PC-9 (cell line): ENCODE measurements at places on chromosomes 12 and 14. TPM values are rescaled to one million over a fixed set of nuclear protein-coding genes. Genes with fewer than 3 reads are reported as not detected.

The HIF1A gene
- total RNA-seq: 146 and 154 TPM in 2 replicates

The CLMN gene
- 15.8 and 18.3 TPM in 2 replicates for total RNA-seq

The SIX6 gene
- not detected in 2 replicates for total RNA-seq

The GPRC5A gene
- total RNA-seq: 468 and 642 TPM in 2 replicates

The TAS2R46 gene
- total RNA-seq: 1.2 and 1.5 TPM in 2 replicates

The SPX gene
- total RNA-seq: 0.39 TPM in 1 of 2 replicates, not detected in the other

The PMEL gene
- total RNA-seq: 8.7 and 12.6 TPM in 2 replicates

The TMEM63C gene
- total RNA-seq: 2.1 and 2.2 TPM in 2 replicates

The KSR2 gene
- total RNA-seq: 1.0 and 2.0 TPM in 2 replicates

The C12orf54 gene
- not detected in 2 replicates for total RNA-seq

The GUCY2C gene
- total RNA-seq: not detected in 2 replicates

DNA sequence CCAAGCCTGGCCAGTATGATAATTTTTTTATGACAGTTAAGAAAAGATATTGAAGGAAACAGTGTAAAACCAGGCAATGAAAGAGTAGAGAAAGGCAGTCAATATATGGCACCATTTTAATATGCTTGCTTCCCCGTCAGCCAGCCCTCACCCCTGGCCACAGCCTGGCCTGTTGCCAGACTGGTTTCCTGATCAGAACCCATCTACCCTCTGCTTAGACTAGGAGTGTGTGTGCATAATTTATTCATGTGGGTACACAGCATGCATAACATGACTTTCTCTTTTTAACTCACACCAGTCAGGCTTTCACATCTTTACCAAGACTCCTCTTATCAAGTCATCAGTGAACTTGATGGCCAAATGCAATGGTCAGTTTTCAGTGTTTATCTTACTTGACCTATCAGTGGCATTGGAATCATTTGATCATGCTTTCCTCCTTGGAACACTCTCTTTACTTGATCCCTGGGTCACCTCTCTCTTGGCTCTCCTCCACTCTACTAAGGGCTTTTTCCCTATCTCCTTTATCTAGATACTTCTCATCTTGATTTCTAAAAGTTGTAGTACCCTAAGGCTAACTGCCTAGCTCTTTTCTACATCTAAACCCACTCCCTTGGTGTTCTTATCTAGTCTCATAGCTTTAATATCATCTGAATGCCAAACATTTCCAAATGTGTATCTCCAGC, 10.0 kb upstream of the GPR19 start:
- DNase-seq: no peak
- no peaks in the 10 kb centered on the region for H3K27me3 ChIP-seq
- H3K4me3 ChIP-seq: no peak overlapping the region
- no peak overlapping the region for H3K27ac ChIP-seq

GRCh38 chr14:35985474-35986218, 159.5 kb downstream of the BRMS1L start:
- H3K36me3 ChIP-seq: no peaks in the 10 kb centered on the region
- H3K27me3 ChIP-seq: no peaks in the 10 kb centered on the region
- H3K4me1 ChIP-seq: no peaks in the 10 kb centered on the region
- no peak overlapping the region for H3K4me3 ChIP-seq
- no peak for DNase-seq

GRCh38 chr14:37559386-37559785, 35.7 kb downstream of the FOXA1 start:
- no peak overlapping the region for H3K27ac ChIP-seq
- H3K4me1 ChIP-seq: no peaks in the 10 kb centered on the region
- no peak for DNase-seq
- H3K27me3 ChIP-seq: no peaks in the 10 kb centered on the region
- no peak overlapping the region for H3K4me3 ChIP-seq

DNA sequence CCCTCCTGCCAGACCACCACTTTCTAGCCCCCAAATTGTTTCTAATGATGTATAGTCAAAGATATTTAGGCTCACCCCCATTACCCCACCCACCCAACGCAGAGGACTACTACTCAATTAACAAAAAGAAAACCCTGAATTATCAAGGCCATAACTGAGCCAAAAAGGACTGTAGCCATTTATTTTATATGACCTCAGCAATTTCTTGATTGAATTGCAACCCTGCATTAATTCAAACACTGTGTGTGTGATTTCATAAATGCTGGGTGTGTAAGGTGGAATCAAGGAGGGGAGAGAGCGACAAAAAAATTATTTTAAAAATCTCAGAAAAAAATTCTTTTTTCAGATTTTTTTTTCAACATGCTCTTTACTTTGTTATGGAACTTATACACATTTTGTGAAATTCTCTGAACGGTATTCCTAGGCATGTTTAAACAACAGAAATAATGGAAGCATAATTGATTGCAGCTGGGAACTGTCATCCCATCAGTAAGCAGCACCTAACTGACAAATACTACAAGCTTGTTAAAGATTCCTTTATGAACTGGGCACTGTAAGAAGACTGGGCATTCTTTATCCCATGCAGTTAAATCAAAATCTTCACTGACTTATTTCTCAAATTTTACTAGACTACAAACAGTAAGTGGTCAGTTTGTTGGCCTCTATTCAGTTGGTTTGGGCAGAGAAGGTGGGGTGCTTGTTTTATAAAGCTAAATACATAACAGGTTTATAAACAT, 179.1 kb downstream of the SOX5 start:
- no peaks in the 10 kb centered on the region for H3K36me3 ChIP-seq
- no peak overlapping the region for H3K4me3 ChIP-seq
- H3K27me3 ChIP-seq: no peaks in the 10 kb centered on the region

DNA sequence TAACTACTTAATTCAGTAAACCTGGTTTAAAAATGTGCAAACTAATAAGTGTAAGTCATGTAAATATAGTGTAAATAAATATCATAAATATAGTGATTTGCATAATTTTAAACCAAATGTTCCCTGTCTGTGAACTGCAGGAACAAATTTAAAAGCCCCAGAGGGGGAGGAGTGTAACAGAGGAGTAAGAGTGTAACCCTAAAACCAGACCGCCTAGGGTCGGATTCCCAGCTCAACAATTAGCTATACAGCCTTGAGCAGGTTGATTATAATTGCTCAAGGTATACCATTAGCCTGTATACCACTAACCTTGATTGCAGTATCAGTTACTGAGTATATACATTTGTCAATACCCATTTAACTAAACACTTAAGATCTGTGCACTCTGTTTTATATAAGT, 218.4 kb downstream of the ADAMTS20 start:
- no peak overlapping the region for H3K4me3 ChIP-seq
- no peaks in the 10 kb centered on the region for H3K4me1 ChIP-seq
- H3K27ac ChIP-seq: no peak overlapping the region
- no peaks in the 10 kb centered on the region for H3K36me3 ChIP-seq

DNA sequence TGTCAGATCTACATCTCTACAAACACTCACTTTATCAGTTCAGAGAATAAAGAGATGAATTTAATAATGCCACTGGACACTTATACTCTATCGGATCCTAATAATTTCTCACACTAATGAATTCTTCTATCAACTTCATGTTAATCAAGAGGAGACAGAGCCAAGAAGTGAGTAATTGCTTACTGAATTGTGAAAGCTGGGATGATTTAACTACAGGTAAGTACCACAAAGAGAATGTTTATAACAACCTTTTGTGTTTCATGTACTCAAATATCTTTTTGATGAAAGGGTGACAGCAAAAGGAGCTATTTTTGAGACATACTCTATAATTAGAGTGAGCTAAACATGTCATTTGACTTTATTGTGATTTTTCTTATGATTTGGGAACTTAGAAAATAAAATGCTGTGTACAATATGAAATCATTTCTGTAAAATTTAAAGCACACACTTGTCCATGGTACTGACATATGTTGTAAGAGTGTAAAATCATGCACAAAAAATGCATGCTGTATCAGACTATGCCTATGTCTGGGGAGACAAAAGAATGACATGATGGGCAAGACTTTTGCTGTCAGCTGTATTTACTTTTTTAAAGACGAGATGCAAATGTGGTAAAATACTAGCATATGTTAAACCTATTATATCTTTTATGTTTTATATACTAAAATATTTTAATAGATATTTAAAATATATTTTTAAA, 361.2 kb downstream of the CCER1 start:
- H3K4me3 ChIP-seq: no peak overlapping the region
- H3K27me3 ChIP-seq: no peaks in the 10 kb centered on the region
- no peaks in the 10 kb centered on the region for H3K4me1 ChIP-seq
- no peak overlapping the region for H3K27ac ChIP-seq
- no peak for DNase-seq

- H3K27me3 ChIP-seq: peaks cover 72% of the 10 kb centered on the region
- no peaks in the 10 kb centered on the region for H3K4me1 ChIP-seq
- no peak overlapping the region for H3K27ac ChIP-seq
- H3K4me3 ChIP-seq: no peak overlapping the region
These were observed 180.2 kb downstream of the CACNA1C start for GRCh38 chr12:2233034-2233433.

DNA sequence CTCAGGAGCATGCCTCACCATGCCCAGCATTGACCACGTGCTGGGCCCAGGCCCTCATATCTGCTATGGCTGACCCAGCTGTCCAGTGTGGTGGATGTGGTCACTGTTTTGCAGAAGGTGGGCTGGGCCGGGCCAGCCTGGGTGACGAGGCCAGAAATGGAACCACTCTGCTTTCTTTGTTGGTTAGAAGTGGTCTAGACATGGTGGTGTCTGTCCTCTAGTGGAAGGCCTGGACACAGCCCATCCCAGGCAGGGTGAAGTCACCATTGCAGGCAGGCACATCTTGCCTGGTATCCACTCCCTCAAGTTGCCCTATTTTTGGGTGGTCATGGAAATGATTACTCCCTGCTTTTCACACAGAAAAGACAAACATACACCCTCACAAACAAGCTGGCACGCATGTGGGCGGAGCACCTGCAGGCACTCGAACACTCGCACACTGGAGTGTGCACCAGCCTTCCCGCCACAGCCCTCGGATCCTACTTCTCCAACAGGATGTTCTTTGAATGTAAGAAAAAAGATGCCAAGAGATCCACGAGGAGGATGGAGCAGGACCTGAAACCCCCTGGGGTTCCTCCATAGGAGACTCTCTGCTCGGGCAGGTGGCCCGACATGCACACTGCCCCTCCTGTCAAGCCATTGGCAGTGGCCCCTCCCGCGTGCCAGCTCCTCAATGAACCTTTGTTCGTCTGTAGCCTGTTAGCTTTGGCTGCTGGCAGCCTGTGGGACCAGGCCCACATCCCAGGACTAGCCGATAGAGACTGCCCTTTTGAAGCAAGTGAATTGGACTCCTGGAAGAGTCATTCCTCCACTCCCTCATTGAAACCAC, 38.4 kb downstream of the MLXIP start:
- no peak overlapping the region for H3K4me3 ChIP-seq
- no peaks in the 10 kb centered on the region for H3K36me3 ChIP-seq
- DNase-seq: no peak
- no peak overlapping the region for H3K27ac ChIP-seq

GRCh38 chr14:67276131-67276530, 34.9 kb downstream of the PALS1 start:
- no peak for DNase-seq
- H3K27me3 ChIP-seq: no peaks in the 10 kb centered on the region
- no peaks in the 10 kb centered on the region for H3K4me1 ChIP-seq
- H3K27ac ChIP-seq: no peak overlapping the region
- H3K4me3 ChIP-seq: no peak overlapping the region

GRCh38 chr12:79769189-79769859, 78.6 kb upstream of the PAWR start:
- no peak overlapping the region for H3K4me3 ChIP-seq
- H3K4me1 ChIP-seq: no peaks in the 10 kb centered on the region
- H3K27ac ChIP-seq: no peak overlapping the region
- DNase-seq: no peak
- H3K36me3 ChIP-seq: no peaks in the 10 kb centered on the region

DNA sequence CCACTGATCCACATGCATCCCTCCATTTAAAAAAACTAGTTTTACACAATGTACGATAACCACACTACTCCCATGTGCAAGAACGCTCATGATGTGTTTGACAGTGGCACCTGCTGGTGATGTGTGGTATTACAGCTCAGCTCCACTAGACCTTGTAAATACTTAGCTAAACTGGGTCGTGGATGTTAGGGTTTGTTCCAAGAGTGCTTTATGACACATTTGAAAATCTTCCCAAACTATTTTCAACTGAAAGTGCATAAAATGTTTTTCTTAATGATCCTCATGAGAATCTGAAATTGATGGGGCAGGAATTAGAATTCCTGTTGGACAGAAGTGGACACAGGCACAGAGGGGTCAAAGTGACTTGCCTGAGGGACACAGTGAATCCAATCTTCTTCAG, 99.2 kb downstream of the SCARB1 start:
- no peak overlapping the region for H3K27ac ChIP-seq
- 0 out of 2 replicates have a peak, but pooled peaks cover 3% of the 10 kb centered on the region for H3K36me3 ChIP-seq
- peaks cover 7% of the 10 kb centered on the region for H3K4me1 ChIP-seq
- no peaks in the 10 kb centered on the region for H3K27me3 ChIP-seq
- H3K4me3 ChIP-seq: no peak overlapping the region

GRCh38 chr12:130461447-130461815, 123.7 kb downstream of the PIWIL1 start:
- H3K27me3 ChIP-seq: peaks cover 71% of the 10 kb centered on the region
- no peak for DNase-seq
- H3K4me3 ChIP-seq: no peak overlapping the region
- H3K4me1 ChIP-seq: no peaks in the 10 kb centered on the region
- no peak overlapping the region for H3K27ac ChIP-seq

- no peak overlapping the region for H3K27ac ChIP-seq
- no peaks in the 10 kb centered on the region for H3K36me3 ChIP-seq
- H3K4me1 ChIP-seq: no peaks in the 10 kb centered on the region
- H3K27me3 ChIP-seq: peaks cover 16% of the 10 kb centered on the region
These were observed 208.2 kb upstream of the RBM19 start for GRCh38 chr12:114174326-114174725.

DNA sequence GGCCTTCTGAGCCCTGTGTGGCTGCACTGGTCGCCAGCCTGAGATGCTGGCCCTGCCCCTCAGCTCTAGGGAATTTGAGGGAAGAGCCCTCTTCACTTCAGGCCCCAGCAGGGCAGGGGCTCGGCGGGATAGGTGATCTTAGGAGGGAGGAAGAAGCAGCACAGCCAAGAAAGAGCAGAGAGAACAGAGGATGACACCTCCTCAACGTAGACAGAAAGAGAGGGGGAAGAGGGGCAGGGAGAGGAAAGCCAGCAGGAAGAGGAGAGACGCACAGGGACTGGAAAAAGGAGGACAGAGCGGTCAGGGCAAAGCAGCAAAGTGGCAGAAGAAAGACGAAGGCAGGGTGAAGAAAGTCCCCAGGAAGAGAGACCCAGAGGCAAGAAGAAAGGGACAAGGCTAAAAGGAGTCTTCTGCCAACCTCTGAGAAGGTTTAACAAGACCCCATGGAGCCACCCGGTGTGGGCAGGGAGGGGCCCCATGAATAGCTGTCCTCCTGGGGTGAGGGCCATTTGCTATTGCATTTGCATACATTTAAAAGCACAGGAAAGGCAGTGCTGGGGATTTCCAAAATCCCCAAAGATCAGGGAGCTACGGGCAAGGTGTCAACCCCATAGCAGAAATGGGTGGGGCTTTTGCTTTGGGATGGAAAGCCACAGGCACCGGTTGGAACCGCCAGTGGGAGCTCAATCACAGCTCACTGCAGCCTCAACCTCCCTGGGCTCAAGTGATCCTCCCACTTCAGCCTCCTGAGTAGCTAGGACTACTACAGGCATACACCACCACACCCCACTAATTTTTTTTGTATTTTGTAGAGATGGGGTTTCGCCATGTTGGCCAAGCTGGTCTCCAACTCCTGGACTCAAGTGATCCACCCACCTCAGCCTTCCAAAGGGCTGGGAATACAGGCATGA, 22.7 kb downstream of the CMKLR1 start:
- H3K36me3 ChIP-seq: no peaks in the 10 kb centered on the region
- no peak for DNase-seq
- H3K4me1 ChIP-seq: no peaks in the 10 kb centered on the region
- H3K27me3 ChIP-seq: peaks cover 12% of the 10 kb centered on the region
- H3K27ac ChIP-seq: no peak overlapping the region
- H3K4me3 ChIP-seq: no peak overlapping the region
